ENCODE measurements at places on chromosomes 16 and 17.

GRCh38 chr17:5373112-5373511, 46.4 kb downstream of the NUP88 start:
- no peak for DNase-seq

GRCh38 chr16:27790546-27791403, 240.8 kb downstream of the KATNIP start:
- no peak for DNase-seq

DNA sequence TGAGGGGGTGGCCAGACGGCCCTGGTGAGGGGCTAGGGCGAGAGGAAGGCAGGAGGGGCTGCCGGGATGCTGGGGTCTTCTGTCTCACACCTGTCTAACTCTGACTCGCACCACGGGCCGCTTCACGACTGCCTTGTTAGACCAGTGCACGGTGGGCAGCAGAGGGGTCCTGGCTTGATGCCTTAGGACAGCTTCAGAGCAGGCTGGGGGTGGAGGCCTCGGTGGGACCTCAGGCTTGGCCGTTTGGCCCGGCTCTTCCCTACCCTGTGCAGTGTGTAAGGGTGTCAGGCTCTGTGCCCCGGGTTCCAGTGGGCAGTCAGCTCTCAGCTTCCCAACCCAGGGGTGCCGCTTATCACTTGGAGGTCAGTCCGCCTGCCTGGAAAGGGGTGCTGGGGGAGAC, 100.7 kb downstream of the OR1D5 start:
- DNase-seq, result no peak

- DNase-seq, result no peak
Measured at GRCh38 chr16:11393366-11393765, 48.1 kb downstream of the RMI2 start.

DNA sequence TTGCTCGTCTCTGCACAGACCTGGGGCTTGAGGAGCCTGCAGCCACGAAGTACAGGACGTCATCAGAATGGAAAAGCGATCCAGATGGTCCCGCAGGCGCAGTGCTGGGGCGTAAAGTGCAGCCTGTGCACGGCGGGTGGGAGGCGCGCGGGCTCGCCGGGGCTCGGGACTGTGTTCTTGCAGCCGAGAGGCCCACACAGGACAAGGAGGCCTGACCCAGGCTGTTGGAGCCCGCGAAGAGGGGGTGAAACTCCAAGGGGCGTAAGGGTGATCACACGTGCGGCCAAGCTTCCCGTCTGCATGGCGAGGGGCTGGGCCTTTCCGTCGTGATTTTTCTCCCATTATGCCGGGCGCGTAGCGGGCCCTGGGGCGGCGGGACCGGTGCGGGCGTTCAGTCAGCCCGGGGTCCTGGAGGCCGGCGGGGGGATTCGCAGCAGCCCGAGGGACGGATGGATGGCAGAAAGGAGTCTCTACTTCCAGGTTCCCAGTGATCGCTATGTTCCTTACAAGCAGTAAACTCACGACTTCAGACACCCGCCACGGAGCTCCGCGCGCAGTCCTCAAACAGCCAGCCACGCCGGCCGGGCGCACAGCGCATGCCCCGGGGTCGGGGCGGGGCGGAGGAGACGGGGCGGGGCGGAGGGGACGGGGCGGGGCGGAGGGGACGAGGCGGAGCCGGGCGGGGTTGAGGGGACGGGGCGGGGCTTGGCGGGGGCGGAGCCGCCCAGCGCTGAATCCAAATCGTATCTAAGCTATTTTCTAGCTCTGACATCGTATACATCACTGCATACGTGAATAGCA, 141.0 kb upstream of the KCNJ18 start:
- DNase-seq, result no peak

- DNase-seq, result no peak
Measured at GRCh38 chr16:4428500-4428899, 2.8 kb downstream of the DNAJA3 start.

DNA sequence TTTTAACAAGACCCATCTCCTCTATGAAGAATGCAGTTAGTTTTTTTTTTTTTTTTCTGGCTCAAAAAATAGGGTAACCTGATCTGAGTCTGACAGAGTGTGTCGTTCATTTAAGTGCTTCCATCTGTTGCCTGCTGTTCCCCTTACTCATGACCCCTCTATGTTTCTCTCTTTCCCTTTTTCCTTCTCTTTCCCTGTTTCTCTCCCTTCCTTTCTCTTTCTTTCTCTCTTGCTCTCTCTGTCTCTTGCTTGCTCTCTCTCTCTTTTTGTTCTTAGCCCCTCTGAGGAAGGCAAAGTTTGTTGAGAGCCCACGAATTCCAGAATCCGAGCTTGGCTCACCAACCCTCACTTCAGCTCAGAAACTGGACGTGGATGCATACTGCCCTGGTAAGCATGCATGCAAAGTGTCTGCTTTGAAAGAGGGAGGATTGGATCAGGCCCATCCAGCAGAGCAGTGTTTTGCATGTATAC, 185.0 kb downstream of the TANC2 start:
- no peak for DNase-seq

GRCh38 chr16:4338125-4338582, 13.0 kb downstream of the PAM16 start:
- no peak for DNase-seq

- no peak for DNase-seq
Measured at GRCh38 chr16:84680165-84680842, 19.5 kb upstream of the USP10 start.

- no peak for DNase-seq
Measured at GRCh38 chr16:5478036-5478435, 380.4 kb upstream of the EEF2KMT start.

DNA sequence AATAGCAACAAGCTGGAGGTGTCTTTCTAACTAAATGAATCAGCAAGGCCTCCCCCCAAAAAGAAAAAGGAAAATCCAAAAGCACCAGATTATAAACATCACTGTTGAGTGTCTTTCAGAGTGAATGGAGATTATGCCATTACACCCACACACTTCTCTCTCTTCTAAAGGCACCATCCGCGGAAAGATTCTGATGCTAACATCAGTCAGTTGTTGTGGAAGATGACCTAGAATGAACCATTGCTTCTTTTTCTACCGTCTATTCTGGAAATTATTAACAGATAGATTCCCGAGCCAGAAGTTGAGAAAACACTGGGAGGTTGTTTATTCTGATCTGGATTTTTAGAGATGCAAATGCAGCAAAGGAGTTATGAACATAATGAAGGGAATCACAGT, 60.9 kb upstream of the FAM20A start:
- DNase-seq, result no peak

- DNase-seq, result no peak
Measured at GRCh38 chr16:17211797-17212196, 259.0 kb downstream of the XYLT1 start.

- no peak for DNase-seq
Measured at GRCh38 chr17:67628580-67629013, 89.1 kb upstream of the NOL11 start.

DNA sequence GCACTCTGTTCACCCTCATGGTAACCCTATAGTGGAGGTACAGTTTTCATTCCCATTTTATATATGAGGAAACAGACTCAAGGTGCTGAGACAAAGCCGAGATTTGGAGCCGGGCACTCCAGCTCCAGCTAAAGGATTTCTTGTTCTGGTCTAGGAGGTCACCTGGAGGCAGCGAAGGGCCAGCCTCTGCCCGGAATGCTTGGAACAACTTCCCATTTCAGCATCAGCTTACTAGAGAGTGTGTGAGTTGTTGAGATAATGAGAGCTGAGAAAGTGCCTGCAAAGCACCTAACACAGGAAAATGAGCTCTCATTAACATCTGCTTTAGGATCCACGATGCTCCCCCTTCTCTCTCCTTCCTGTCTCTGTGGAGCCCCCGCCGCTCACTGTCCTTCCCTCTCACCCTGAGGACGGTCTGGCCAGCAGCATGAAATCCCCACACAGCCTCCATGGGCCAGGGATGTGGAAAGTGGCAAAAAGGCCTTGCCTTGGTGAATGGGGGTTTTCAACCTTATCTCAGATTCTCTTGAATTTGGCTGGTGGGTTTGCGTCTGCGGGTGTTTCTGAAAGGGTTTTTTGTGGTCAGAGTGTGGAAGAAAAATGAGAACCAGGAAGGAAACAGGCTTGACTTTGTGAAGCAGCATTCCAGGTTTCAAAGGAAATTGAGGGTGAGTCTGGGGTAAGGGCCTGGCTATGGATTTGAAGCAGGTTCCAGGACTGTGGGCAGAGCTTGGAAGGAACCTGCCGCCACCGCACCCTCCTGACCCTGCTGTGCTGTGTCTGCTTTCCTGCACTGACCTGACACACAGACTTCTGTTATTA, 178.7 kb downstream of the FOXL1 start:
- no peak for DNase-seq

- DNase-seq, result no peak
Measured at GRCh38 chr17:44972953-44973352, 4.8 kb upstream of the C1QL1 start.

GRCh38 chr16:72561-73548, at the start of gene RHBDF1:
Gene RHBDF1, minus strand, starts transcription at chr16:72631. Its CDS starts 7,616 bp downstream, at chr16:65015.
- no peak for DNase-seq

- DNase-seq, result no peak
Measured at GRCh38 chr16:49883076-49884014, 27.4 kb upstream of the ZNF423 start.

DNA sequence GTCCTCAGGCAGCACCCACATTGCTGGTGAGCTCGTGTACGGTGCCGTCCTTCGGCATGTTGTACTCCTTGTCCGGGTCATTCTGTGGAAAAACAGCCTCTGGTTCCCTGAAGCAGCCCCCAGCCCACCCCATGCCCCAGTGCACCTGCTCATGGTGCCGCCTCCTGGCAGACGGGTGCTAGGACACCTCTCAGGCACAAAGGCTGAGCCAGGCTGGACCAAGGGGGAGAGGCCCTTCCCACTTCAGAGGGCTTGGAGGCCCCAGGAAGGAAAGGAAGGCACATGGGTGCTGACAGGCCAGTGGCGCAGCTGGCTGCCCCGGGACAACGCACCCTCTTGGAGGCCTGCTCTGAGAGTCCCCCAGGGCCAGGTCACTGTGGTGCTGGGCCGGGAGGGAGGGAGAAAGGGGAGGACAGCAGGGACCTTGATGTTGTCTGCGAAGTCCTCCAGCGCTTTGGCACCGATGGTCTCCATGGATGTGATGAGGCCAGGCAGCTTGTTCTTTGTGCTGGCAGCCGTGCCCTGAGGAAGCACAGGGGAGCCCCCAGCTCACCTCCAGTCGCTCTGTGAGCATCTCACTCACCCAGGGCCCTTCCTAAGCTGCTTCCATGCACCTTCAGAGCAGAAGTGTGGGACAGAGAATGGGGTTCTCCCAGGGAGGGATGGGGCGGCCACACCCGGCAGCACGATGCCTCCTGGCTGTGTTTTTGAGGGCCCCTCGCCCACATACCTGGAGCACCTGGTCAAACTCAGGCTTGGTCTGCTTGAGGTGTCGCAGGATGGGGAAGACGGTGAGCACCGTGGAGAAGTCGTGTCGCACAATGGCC, 9.3 kb downstream of the ZACN start:
- no peak for DNase-seq

Measured in NCI-H2081 treated with DMSO at 0.1 percent for 48 hours (cell line).